ENCODE measurements at places on chromosomes 3 and 15.

- no peak for DNase-seq
Measured at GRCh38 chr3:101857301-101857741, 8.0 kb downstream of the NFKBIZ start.

- no peak for DNase-seq
Measured at GRCh38 chr3:155323063-155323666, 29.7 kb upstream of the STRIT1 start.

- no peak for DNase-seq
Measured at GRCh38 chr3:183253528-183254486, 754 bp downstream of the B3GNT5 start.

- no peak for DNase-seq
Measured at GRCh38 chr15:88909956-88910831, 3.0 kb downstream of the MFGE8 start.

GRCh38 chr15:83940136-83940535 is 286.2 kb downstream of the ADAMTSL3 start:
- no peak for DNase-seq
